ENCODE measurements at places on chromosomes 12 and 14.

GRCh38 chr12:94560431-94561221 is 89.7 kb downstream of the TMCC3 start:
- no peak for DNase-seq

DNA sequence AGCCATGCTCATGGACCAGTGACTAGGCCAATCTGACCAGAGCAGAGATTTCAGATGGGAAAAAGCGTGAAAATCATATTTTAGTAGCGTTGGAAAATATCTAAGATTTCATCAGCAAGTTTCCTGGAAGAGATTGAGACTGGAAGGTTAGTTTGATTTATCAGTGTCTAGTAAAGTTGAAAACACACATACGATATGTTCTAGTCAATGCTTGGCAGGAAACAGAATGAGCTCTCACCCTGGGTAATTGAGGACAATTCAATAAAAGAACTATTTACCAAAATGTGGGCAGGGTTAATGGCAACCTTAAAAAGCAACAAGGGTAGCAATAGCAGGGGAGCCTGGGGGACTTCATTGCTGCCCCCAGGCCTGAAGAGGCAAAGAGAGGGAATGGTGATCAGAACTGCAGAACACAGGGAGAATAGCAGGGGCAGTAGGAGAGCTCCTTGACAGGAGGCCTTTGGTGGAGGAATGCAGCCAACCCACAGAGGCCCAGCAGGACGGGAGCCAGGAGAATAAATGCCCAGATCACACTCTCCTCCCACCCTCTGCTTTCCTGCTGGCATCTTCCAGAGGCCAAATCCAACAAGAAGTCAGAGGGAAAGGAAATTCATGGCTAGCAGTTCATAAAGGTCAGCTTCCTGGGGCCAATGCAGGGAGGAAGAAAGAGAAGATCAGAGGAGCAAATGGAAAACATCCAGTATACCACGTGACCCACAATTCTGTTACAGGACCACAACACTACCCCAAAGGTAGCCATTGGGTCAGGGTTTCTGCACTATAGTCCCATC is 27.6 kb upstream of the LRP6 start:
- no peak for DNase-seq

GRCh38 chr12:50862316-50862715 is 19.6 kb downstream of the TMPRSS12 start:
- DNase-seq: no peak

DNA sequence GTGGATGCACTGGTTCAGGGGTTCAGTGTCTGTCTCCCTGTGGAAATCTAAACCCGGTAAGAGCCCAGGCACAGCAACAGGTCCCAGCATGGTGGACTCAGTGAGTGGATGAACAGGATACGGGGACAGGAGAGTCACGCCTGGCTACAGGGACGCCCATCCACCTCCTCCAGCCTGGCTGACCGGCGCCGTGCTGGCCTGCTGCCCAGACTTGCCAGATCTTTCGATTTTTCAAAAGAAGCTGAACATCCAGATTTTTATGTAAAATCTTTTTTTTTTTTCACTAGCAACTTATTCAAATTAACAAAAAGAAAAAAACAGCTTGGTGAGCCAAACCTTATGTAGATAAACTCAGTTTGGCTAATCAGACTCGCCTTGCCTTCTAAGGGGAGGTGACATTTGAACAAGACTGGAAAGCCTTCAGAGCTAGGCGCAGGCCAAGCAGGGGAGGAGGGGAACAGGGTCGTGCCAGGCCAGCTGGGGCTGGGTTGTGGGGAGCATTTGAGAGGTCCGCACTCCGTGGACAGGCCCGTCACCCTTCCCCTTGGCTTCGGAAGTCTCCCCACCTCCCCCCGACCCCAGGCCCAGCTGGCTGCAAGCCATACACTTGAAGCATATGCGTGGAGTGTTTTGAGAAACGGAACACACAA is 87.8 kb upstream of the NCOR2 start:
- no peak for DNase-seq
